Progenitor cell of endocrine pancreas (in vitro differentiated cells): ENCODE measurements at places on chromosomes 3 and 15.

GRCh38 chr15:43251185-43251870 is 15.4 kb downstream of the TGM5 start:
- DNase-seq = no peak

DNA sequence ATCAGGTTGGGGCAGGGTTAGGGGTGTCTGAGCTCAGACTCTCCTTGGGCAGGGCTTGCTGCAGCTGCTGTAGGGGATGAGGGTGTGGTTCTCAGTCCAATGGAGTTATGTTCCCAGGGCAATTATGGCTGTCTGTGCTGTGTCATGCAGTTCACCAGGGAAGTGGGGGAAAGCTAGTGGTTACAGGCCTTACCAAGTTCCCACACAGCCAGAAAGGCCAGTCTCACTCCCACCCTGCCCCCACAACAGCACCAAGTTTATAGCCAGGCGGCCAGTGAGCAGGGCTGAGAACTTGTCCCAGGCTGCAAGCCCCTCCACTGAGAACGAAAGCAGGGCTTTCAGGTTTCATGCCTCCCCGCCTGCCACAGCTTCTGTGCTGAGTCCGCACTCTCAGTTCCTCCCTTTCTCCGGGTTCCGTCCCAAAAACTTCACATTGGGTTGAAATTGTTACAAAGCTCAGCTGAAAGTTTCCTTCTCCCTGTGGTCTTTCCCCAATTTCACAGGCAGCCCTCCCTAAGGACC is 19.6 kb upstream of the CPOX start:
- no peak for DNase-seq

GRCh38 chr3:115845986-115846385 is 222.7 kb downstream of the GAP43 start:
- DNase-seq = no peak

- DNase-seq = no peak
These were observed 76.2 kb upstream of the C2CD4B start for GRCh38 chr15:62241135-62241770.

- no peak for DNase-seq
These were observed 80.4 kb upstream of the ZBTB20 start for GRCh38 chr3:115227461-115227860.

DNA sequence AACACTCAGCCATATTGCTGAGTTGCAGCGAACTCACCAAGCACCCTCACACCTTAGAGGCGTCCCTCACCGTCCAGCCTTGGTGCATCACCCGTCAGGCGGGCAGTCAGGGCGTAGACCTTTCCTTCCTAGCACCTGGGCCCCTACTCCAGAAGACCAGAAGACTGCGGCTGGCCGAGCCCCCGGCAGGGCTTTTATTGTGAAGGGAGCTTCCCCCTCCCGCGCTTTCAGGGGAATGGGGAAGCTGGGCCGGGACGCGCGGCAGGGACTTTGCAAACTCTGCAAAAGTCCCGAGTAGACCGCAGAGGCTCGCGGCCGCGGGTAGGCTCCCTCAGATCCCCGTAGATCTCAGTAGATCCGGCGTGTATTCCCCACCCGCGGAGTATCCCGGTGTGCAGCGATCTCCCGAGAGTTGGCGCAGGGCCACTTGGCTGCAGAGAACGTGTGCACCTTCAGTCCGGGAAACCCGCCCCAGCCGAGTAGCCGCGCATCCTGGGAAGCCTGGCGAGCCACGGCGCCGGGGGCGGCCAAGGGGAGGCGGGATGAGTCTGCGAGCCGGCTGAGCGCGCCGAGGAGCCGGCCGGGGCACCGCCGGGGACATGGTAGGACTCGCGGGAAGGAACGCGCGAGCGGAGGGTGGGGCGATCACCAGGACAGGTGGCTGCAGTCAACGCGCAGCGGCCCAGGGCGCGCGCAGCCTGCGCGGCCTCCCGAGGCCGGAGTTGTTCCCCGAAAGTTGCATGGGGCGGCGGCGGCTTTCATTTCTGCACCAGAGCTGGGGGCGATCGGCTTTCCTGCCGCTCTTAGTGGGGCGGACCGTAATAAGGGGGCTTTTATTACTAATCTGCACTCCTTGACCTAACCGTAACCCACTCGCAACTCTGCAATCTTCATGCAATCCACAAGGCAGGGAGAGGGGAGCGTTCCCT is at the start of gene GASK1A:
GASK1A (plus strand) TSS at position 268 of the 929 bp plus-strand sequence; CDS start at position 600, 332 bp downstream.
- peak; percentile 50 for DNase-seq

GRCh38 chr3:150247441-150247840 is 160.7 kb upstream of the TSC22D2 start:
- DNase-seq = no peak

DNA sequence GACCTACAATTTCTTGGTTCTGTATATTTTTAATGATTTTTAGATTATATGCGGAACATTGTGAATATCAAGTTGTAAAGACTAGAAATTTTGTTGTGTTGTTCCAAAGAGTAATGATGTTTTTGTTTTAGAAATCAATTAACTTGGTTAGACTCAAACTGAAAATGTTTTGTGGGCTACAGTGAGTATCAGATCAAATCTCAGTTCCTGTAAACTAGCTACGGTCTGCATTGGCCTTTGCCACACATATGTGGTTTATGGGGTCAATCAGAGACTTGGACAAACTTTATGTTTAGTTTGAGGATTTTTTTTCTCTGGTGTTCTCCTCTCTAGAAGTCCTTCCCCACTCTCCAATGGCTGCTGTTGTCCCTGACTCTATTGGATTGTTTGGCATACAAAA is 308.0 kb upstream of the THRB start:
- no peak for DNase-seq
